NCI-H1436 treated with DMSO at 0.1 percent for 48 hours (cell line): ENCODE measurements at places on chromosomes 5 and 9.

DNA sequence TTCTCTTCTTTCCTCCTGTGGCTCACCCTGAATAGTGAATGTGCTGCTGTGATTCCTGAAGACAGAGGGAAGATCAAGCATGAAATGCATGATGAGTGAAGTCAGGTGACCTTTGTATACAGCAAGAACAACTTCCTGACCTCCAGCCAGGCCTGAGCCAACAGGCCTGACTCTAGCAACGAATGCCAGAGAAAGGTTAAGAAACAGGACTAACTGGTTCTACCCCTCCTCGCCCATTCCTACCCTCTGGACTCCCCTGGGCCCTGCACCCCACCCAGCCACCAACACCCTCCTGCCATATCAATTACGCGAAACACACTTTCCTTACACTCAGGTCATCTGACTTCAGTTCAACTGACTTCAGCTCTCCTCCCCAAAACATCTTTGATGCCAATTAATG, 4.9 kb downstream of the SUSD1 start:
- DNase-seq: no peak

GRCh38 chr9:97744710-97745708, 47.9 kb upstream of the XPA start:
- DNase-seq: no peak

DNA sequence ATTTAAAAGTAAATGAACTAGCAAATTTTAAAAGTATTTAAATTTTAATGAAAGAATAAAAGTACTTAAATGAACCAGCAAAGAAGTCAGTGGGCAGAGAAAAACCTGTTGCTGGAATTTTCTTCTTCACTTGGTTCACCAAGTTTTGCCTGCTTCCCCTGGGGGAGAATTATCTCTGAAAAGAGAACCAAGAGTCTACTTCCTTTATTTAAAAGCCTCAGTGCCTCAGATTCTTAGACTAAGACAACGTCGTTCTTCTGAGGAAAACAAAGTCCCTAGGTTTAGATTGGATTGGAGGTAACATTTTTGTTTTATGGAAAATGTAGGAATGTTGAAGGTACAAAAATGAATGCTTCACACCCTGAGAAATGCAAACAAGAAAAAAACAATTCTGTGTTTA, 7.4 kb upstream of the KLF4 start:
- no peak for DNase-seq

GRCh38 chr9:116692616-116693015, 5.5 kb downstream of the TRIM32 start:
- DNase-seq: no peak

DNA sequence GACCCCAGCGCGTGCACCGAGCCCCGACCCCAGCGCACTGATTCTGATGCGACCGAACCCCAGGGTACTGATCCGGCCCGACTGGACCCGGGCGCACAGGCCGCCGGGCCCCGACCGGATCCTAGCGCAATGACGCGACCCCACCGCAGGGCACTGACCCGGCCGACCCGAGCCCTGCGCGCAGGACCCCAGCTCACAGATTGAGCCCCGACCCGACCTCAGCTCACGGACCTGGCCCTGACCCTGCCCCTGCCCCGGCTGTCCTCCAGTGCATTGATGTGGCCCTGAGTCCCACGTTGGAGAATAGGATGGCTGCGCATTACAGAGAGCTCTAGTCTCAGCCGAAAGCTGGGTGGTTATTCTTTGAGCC, 438 bp downstream of the TRIP13 start:
- no peak for DNase-seq

DNA sequence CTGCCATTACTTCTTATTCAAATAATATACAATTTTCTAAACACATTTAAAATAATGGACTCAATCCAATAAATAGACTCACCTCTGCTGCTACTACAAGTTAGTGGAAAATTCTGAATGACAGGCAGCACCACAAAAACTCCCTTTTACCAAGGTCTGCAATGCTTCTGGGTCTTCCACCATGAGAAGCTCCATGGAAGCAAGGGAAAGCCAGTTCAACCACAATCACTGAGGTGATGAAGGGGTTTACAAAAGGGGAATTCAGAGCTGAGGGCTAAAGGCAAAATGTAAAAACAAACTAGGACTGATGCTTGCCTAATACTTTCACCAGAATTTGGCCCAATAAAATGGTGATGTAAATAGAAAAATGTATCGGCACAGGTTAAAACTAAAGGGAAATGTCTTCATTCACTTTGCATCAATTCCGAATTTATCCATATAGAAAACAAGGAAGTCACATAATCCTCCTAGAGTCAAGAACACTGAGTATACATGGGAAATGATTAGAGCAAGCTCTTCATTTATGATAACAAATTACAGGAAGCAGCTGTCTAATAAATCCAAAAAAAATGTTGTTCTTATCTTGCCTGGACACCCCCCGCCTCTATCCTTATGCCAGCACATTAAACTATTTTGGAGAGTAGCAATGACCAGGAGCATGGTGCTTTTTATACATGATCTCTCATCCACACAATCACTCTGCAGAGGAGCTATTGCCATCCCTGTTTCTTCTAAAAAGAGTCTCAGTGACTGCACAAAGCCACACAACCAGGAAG, 66.3 kb upstream of the NFIB start:
- DNase-seq: no peak

DNA sequence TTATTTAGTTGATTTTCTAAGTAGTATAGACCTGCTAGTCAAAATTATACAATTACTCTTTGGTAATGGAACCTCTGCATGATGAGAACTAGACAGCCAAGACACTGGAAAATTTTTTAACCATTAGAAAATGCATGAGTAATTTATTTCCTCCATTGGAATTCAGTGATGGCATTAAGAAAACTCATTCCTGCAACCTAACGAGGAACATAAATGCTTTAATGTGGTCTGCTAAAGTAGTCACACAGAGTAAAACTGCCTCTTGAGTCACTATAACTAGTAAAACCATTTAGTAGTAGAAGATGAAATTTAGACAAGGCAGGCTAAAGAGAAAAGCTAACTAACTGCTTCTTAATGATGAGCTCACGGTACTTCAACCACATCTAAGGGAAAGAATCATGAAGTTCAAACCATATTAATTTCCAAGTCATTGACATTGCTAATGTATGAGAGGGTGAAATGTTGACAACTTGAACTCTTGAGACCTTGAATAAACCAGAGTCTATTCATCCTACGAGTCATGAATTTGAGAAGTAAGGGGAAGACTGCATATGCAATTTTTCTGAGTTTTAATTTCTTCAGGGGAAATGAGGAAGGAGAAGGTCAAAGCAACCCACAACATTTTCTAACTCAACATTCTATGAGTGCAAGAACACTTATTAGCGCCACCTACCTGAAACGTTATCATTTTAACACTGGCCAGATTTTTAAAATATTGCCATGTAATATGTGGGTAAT, 74.4 kb downstream of the GLIS3 start:
- no peak for DNase-seq

DNA sequence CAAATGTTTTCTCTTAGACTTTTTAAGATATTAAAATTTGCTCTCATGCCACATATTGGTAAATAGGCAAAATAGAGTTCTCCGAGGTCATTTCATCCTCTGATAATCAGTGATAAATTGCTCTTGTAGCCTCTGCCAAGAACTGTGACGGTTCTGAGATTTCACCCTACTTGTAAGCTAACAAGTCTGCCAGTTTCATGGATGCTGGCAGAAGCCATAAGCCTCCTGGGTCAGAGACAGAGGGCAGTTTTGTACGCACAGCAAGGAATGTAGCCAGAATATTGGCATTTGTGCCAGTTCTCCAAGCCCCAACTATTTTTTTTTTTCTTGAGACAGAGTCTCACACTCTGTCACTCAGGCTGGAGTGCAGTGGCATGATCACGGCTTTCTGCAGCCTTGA, 945.0 kb upstream of the WWC1 start:
- no peak for DNase-seq

GRCh38 chr5:10607666-10608073, 43.8 kb downstream of the ANKRD33B start:
- no peak for DNase-seq
